GDM1 (cell line): ENCODE measurements at places on chromosomes 7 and 10.

DNA sequence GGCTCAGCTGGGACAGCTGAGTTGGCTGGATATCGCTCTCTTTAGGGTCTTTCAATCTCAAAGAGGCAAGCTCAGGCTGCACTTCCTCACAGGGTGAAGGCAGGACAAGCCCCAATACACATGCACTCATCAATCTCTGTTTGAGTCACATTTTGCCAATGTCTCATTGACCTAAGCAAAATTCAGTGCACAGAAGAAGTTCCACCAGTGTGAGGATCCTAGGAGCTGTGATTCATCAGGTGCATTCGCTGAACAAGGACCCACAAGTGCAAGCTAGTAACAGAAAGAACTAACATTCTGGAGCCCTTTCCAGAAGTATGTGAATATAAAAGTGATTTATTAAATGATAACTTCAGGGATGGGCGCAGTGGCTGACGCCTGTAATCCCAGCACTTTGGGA is 477.2 kb downstream of the GPAM start:
- DNase-seq, result no peak

DNA sequence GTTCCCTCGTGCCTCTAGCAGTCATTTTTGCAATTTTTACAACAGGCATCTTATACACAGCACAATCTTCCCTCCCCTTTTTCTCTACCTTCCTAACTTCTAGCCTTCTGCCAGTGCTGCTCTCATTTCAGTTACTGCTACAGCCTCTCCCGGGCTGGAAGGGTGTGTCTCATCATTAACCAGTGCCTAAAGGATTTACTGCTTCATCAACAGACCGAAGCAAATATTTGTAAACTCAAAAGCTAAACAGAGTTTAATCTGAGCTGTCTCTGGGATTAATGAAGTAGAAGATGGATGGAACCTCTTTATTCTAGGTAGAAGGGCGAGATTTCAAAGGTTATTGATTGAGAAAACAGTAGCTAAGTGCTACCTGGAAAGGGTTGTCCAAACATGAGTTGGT is 94.3 kb downstream of the PRPF18 start:
- no peak for DNase-seq

GRCh38 chr7:152702-153391 is 39.5 kb upstream of the FAM20C start:
- no peak for DNase-seq

GRCh38 chr10:29794776-29795611 is 160.2 kb upstream of the SVIL start:
- no peak for DNase-seq

GRCh38 chr7:13841284-13841683 is 148.2 kb downstream of the ETV1 start:
- no peak for DNase-seq

- no peak for DNase-seq
Measured at GRCh38 chr10:112912410-112912928, 37.6 kb upstream of the TCF7L2 start.

- DNase-seq, result no peak
Measured at GRCh38 chr7:153530441-153530840, 521.8 kb upstream of the DPP6 start.

DNA sequence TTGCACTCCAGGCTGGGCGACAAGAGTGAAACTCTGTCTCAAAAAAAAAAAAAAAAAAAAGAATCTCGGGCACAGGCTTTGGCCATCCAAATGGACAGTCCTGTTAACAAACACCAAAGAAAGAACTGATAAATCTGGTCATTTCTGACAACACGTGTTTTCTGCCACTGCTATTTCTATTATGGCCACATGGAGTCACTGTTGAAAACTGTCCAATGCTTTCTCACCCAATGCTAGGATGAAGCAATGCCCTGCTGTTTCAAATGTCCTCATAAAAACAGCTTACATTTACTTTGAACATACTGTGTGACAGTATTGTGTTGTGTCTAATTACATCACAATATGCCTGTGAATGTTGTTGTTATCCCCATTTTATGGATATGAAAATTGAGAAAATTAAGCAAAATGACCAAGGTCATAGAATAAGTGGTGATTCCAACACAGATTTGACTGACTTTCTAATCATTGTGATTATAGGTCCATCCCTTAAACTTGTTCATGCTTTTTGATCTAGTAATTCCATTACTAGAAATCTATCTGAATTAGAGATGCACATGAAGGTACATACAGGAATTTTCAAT is 19.9 kb upstream of the MAP3K8 start:
- DNase-seq, result peak; percentile 41

DNA sequence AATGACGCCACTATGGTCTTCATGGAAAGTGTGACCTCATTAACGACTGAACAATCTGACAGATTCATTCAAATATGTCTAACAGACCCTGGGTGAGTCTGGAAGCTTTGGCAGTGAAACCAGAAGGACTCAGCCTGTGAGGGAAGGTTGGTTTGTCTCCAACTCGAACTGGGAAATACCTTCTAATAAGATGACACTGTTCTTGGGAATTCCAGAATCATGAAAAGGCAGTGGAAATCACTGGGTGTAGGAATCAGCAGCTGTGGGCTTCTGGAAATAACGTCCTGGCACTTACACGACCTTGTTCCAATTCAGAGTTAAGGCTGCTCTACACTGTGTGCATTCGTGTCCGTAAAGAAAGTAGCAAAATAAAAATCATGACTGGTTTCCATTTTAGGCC is 75.1 kb downstream of the DGKI start:
- DNase-seq, result no peak

- no peak for DNase-seq
Measured at GRCh38 chr7:11343818-11344413, 370.2 kb downstream of the PHF14 start.

DNA sequence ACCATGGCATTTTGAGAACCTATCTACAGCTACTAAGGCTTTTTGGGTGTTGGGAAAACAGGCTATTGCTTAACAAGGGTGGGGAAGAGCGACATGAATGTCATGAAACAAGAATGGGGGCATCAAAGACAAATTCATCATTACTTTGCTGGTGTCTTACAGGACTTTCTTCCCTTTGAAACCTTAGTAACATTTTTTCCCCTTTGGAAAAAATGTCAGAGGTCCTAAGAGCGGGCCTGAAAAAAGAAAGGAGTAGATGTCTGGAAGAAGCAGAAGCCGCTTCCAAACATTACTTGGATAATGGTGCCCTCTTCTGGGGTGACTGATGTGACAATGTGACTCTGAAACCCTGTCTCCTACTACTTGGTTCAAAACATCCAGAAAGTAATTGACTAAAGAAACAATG is 3.8 kb upstream of the DDX50 start:
- peak; percentile 34 for DNase-seq

DNA sequence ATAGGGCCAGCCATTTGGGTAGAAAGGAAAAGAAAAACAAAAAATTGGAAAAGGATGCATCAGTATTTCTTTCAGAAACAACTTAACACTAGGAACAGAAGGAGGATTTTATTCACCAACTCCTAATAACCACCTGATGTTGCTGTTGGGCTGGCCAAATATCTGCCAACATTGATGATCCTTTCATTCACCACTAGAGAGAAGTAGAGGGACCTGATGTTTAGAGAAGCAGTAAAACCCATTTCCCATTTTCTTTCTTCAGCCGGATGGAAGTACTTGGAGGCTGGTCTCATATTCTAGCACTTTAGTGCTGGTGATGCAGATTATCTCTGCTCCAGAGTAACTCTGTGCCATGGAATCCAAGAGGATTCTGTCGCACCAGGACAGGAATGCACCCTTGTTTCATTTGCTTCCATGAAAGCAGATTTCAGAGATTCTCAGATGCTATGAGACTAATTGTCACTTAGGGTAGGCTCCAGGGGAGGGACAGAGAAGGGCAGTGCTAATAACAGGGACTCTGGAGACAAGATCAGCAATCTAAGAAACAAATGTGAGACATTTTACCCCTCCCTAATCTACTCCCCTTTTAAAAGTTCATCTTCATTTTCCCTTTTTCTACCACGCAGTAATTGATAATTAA is 3.1 kb downstream of the KLLN start:
- DNase-seq, result peak; percentile 64

GRCh38 chr10:683448-684071 is 5.9 kb downstream of the DIP2C start:
- no peak for DNase-seq

- no peak for DNase-seq
Measured at GRCh38 chr10:18563003-18563726, 88.2 kb downstream of the NSUN6 start.

DNA sequence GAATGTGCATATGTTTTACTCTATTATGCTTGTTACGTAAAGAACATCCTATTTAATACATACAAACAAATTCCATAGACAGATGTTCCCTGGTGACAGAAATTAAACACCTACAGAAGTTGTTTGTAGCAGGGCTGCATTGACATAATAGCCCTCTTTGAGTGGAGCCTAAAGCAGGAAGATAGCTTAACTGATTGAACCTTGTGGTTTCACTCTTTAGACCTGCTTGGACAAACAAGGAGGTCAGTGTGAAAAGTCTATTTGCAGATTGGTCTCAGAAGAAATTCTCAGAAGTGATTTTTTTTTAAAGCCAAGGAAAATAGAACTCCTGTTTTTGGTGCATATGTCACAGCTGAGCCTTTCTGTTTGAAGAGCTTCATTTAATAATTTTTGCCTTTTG is 121.3 kb downstream of the PPP1R9A start:
- DNase-seq, result no peak

- no peak for DNase-seq
Measured at GRCh38 chr7:38512704-38513103, 118.5 kb downstream of the AMPH start.

DNA sequence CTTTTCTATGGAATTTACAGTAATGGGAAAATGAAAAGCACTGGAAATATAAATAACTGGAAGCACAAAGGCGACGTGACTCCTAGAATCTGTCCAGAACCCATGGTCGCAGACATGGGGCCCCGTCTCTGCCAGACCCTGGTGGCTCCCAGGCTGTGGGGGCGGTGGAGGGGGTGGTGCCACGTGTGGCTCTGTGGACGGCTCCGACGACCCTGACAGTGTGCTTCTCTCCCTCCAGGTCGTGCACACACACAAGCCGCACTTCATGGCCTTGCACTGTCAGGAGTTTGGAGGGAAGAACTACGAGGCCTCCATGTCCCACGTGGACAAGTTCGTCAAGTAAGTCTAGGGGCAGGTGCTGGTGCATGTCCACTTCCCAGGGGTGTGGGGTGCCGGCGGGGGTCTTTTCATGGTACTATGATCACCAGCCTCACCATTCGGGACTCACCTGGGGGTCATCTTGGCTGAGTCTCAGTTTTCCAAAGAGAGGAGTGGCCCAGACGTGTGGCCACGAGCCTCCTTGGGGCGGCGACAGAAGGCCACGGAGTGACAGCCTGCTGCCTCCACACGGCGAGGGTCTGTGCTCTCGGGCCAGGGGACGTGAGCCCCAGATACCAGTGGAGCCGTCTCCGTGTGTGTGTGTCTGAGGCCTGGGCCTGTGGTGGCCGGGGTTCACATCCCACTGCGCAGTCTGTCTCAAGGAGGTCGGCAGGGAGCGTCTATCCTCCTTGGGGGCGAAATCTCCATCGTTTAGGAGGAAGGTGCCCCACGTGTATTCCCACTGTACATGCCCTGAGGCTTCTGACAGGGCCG is 108.2 kb downstream of the INPP5A start:
- DNase-seq, result no peak

GRCh38 chr7:157016024-157016351 is 5.5 kb upstream of the MNX1 start:
- no peak for DNase-seq

DNA sequence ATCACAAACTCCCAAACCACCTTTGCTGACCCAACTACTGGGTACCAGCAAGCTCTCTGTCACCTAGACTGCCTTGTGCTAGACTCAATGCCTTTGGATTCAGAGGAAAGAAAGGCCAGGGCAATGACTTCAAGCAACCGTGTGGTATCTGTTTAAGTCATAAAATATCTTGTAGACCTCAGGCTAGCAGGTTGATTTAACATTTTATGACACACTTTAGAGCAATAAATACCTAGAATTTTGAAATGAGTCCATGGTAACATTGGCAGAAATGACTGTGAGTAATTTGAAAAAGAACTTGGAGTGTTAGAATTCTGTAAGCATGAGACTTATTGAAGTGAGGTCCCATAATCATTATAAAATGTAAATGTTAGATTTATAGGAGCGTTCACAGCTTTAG is 87.2 kb downstream of the TWIST1 start:
- DNase-seq, result no peak

- DNase-seq, result no peak
Measured at GRCh38 chr7:30171766-30172447, 37.1 kb downstream of the MTURN start.

GRCh38 chr10:90998733-90999511 is 78.0 kb upstream of the ANKRD1 start:
- DNase-seq, result no peak

DNA sequence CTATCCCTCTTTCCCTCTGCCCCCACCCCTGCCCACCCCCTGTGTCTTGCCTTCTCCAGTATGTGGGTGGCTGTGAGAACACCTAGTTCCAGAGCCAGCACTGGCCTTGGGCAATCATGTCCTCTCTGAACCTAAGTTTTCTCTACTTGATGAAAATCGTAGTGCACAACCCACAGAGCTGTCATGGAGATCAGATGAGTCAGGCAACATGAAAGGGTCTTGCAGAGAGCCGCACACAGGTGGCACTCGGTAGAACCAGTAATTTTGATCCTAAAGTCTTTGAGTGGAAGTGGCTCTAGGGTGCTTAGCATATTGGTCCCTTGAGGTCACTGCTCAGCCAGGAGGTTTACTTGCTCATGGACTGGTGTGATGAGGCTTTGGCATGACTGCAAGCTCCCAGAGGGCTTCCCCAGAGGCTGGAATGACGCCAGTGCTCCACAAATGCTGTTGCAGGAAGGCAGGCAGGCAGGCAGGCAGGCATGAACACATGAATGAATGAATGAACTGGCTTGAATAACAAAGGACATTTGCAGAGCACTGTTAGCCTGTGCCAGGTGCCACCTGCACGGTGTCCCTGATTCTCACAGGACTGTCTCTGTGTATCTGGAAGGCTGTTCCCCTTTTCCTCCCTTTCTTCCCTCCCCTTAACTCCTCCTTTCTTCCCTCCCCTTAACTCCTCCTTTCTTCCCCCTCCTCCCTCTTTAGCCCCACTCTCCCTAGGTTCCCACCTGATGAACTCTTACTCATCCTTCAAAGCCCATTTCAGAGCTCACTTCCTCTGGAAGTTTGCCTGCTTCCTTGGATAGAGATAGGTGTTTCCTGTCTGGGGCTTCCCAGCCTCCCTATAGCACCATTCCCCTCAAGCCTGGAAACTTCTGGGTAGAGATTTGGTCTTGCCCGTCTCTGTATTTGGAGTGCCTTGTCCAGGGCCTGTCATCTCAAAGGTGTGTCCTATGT is 27.2 kb upstream of the CTBP2 start:
- DNase-seq, result no peak

DNA sequence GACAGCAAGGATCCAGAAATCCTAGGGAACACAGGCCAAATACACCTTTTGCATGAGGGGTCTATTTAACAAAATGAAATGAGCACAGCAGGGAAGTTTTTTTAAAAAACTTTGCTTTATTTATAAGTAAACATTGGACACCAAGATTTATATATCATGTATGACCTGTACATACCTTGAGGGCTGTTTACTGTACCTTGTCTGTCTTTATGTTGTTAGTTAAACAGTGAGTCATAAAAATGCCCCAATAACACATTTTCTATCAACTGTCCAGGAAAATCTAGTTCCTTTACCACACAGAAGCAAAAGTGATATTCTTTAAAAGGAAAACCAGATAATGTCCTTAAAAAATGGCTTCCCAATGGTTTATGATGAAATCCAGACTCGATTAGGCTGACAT is 45.1 kb upstream of the AGR3 start:
- DNase-seq, result no peak

GRCh38 chr10:49197171-49197570 is 9.0 kb upstream of the TMEM273 start:
- no peak for DNase-seq

GRCh38 chr7:36208997-36209813 is 56.2 kb downstream of the EEPD1 start:
- no peak for DNase-seq

- no peak for DNase-seq
Measured at GRCh38 chr7:96836456-96836855, 126.8 kb upstream of the SEM1 start.
